Activated CD4-positive, alpha-beta T cell treated with anti-CD3 and anti-CD28 coated beads, Interleukin-2, Interleukin-6, amounts not matched to agents 100 ng/mL and 50 ng/mL, durations not matched to agents 16 hours and 8 hours (primary cell): ENCODE measurements at places on chromosomes 2 and 18.

DNA sequence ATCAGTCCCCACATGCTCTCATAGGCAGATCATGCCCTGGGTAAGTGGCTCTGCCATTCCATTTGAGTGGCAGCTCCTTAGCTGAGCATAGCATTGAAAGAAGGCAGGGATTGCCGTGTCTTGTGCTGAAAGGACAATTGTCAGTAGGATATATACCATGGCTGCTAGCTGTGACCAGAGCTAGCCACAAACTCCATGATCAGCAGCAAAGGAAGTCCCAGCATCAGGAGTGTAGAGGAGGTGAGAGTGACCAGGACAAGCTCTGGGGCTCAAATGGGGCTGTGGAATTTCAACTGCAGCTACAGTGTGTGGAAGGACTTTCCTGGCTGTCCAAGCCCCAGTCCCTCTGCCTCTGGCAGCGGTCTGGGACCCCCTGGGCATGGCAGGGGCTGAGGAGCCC is 54.4 kb upstream of the LGALSL start:
- no peak for DNase-seq

GRCh38 chr18:25604894-25605597 is 253.1 kb upstream of the ZNF521 start:
- no peak for DNase-seq

- no peak for DNase-seq
Measured at GRCh38 chr2:202148515-202149154, 75.6 kb downstream of the KIAA2012 start.

DNA sequence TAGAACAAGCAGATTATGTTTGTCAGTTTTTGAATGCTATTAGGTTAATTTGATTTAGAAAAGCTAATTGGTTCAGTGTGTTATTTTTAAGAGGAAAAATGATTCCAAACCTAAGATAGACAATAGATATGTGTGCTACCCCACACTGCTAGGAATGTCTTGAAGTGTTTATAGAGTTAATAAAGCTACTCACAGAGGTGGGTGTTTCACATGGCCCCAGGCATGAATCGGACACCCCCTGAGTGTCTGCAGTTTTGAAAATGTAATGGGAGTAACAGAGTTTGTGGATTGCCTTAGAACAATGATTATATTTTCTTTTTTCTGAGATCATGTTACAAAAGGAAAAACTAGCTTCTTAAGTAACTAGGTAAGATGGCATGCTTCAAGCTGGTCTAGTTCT is 348.3 kb downstream of the ADCYAP1 start:
- no peak for DNase-seq

GRCh38 chr2:197875763-197876162 is 71.4 kb downstream of the PLCL1 start:
- no peak for DNase-seq

- no peak for DNase-seq
Measured at GRCh38 chr2:86224645-86225355, 25.5 kb downstream of the MRPL35 start.

GRCh38 chr2:225274751-225275150 is 124.8 kb upstream of the NYAP2 start:
- DNase-seq, result no peak
